Vein endothelial cell (primary cell): ENCODE measurements at places on chromosomes 2 and 18. TPM values are rescaled to one million over a fixed set of nuclear protein-coding genes. Genes with fewer than 3 reads are reported as not detected.

Gene GALNT13
- total RNA-seq: 2.0 and 2.3 TPM in 2 replicates

Gene DPP10
- not detected in 2 replicates for total RNA-seq

Gene CLIP4
- 20.9 and 24.6 TPM in 2 replicates for total RNA-seq

Gene SP140
- not detected in 2 replicates for total RNA-seq

Gene KRTCAP3
- total RNA-seq: not detected in 2 replicates

Gene SLC35F6
- 64.1 and 73.2 TPM in 2 replicates for total RNA-seq

Gene ASXL3
- under 0.01 and 0.57 TPM in 2 replicates for total RNA-seq

Gene CROCC2
- not detected in 2 replicates for total RNA-seq

Gene RND3
- total RNA-seq: 69.8 and 83.6 TPM in 2 replicates

Gene SOX11
- not detected in 2 replicates for total RNA-seq

Gene LRRC30
- not detected in 2 replicates for total RNA-seq

Gene ASB1
- total RNA-seq: 10.8 and 14.0 TPM in 2 replicates

Gene CASP10
- 45.1 and 56.7 TPM in 2 replicates for total RNA-seq

Gene ELOA2
- not detected in 2 replicates for total RNA-seq

Gene MC2R
- not detected in 2 replicates for total RNA-seq
